NCI-H460 (cell line): ENCODE measurements at places on chromosomes 5 and 9. TPM values are rescaled to one million over a fixed set of nuclear protein-coding genes. Genes with fewer than 3 reads are reported as not detected.

The MELK gene
- total RNA-seq = 28.5 and 34.1 TPM in 2 replicates

The SLC4A9 gene
- not detected in 2 replicates for total RNA-seq

The CAVIN4 gene
- 0.67 and 1.4 TPM in 2 replicates for total RNA-seq

GRCh38 chr5:42285230-42285629 is 138.0 kb upstream of the GHR start:
- no peak for DNase-seq

- DNase-seq = peak; percentile 93
Observed at GRCh38 chr5:53362521-53362941, 117.9 kb upstream of the FST start.

The FRMD3 gene
- 2.7 TPM in 2 replicates for total RNA-seq

GRCh38 chr9:134837529-134837928 is 43.1 kb upstream of the FCN2 start:
- no peak for DNase-seq

DNA sequence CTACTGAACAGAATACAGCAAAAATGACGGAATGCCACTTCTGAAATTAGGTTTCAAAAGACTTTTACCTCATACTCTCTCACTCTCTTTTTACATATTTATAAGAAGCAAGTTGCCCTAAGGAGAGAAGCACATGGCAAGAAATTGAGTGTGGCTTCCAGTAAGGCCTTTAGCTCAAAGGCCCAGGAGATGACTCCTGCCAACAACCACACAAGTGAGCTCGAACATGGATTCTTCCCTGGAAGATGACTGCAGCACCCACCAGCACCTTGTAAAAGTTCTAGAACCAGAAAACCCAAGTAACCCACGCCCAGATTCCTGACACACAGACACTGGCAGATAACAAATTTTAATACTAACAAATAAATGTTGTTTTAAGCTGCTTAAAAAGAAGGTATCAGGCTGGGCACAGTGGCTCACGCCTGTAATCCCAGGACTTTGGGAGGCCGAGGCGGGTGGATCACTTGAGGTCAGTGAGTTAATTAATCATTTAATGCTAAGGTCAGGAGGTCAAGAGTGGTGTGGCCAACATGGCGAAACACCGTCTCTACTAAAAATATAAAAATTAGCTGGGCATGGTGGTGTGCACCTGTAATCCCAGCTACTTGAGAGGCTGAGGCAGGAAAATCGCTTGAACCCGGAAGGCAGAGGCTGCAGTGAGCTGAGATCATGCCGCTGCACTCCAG is 17.0 kb downstream of the PTBP3 start:
- no peak for DNase-seq

DNA sequence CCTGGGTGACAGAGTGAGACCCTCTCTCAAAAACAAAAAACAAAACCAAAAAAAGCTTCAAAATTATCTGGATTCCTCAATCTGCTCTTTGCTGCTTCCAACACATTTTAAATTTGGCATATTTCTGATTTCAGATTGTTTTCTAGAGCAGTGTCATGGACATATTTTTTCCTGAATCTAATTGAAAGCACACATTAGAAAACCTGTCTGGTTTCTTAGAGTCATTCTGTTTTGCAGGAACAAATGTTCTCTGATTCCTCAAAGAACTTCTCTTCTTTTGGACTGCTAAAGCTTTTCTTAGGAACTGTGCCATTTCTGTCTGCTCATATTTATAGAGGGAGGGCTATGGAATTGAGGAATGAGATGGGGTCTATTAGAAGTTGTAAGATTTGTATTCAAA is 81.6 kb downstream of the RAI14 start:
- no peak for DNase-seq

The PCDHB7 gene
- 0.17 and 0.25 TPM in 2 replicates for total RNA-seq

GRCh38 chr5:32572778-32573480 is 12.4 kb upstream of the SUB1 start:
- no peak for DNase-seq

The TOR1B gene
- 36.0 and 37.8 TPM in 2 replicates for total RNA-seq

DNA sequence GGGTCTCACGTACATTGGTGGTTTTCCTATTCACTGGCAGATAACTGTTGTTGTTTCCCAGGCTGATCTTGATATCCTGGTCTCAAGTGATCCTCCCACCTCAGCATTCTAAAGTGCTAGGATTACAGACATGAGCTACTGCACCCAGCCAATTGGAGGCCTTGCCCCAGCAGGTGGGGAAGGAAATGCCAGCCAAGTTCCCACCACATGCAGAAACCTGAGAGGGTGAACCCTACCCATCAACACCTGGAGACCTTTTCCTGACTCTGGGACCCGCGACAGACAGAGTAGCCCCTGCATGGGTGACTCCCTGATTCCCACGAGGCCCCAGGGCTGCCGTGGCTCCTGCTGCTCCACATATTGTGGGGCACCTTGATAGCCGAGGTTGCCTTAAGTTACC is 107.7 kb downstream of the GDA start:
- no peak for DNase-seq

- DNase-seq = no peak
Observed at GRCh38 chr9:73114958-73115357, 36.7 kb upstream of the ANXA1 start.

The RBM18 gene
- 28.9 and 32.3 TPM in 2 replicates for total RNA-seq

DNA sequence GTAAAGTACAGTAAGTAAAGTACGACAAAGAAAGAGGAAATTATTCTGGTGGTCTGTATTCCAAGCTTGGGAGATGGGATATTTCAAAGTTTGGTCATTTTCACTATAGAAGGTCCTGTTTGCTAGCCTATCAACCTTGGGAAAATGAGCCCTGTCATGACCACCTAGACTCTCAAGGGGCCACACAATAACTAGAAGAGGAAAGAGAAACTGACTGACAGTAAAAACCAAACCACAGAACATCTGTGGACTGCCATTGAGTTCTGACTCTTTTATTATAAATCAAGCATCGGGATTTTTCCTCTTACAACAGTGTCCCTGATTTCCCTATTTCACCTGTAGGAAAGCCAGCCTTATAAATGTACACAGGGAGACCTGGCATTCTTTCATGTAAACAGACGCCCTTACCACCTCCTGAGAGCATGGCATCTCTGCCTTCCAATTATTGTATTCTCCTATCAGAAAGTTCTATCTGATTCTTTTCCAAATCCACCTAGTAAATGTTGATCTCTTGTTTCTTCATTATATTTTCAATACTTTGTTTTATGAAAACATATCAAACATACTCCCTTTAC is 80.0 kb downstream of the ZNF622 start:
- DNase-seq = no peak

DNA sequence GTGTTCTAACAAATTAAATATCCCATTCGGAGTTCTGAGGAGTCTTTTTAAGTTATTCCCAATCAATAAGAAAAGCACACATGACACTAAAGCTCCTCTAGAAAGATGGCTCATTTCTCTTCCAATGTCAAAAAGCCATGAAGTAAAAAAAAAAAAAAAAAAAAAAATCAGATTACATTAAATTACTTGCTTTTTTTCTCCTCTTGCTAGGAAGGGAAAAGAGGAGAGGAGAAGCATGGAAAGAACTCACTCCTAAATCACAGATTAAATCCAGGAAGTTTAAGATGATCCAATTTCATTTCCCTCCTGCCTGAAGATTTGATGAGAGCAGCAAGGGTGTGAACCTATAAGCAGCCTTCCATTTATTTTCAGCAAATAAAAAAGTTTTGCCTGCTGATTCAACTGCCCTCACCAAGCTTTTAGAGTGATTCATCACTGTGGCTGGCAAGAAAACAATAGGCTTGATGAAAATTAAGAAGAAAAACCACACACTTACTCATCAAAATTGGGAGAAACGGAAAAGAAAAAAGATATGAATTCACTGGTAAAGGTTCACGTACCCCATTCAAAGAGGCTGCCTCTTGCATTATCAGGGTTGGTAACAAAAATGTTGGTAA is 19.7 kb downstream of the MYO10 start:
- no peak for DNase-seq

DNA sequence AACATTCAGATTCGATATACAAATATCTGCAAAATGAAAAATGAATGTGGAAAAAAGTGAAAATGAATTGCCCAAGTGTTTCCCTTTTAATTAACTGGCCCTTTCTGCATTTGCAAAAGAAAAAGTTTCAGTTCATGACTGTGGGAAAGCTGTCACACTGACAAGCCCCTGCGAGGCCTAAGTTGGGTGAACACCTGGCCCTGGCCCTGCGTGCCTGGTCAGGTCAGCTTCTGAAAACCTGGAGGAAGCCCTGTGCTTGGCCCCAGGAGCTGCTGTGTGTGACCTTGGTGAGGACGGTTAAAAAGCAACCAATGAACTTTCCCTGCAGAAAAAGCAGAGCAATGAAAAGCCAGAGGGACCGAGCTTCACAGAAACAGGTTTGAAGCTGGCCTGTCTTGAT is 41.0 kb upstream of the SHC3 start:
- DNase-seq = no peak

The PAPPA gene
- 43.0 and 43.5 TPM in 2 replicates for total RNA-seq

The GRPEL2 gene
- 75.5 and 92.3 TPM in 2 replicates for total RNA-seq

DNA sequence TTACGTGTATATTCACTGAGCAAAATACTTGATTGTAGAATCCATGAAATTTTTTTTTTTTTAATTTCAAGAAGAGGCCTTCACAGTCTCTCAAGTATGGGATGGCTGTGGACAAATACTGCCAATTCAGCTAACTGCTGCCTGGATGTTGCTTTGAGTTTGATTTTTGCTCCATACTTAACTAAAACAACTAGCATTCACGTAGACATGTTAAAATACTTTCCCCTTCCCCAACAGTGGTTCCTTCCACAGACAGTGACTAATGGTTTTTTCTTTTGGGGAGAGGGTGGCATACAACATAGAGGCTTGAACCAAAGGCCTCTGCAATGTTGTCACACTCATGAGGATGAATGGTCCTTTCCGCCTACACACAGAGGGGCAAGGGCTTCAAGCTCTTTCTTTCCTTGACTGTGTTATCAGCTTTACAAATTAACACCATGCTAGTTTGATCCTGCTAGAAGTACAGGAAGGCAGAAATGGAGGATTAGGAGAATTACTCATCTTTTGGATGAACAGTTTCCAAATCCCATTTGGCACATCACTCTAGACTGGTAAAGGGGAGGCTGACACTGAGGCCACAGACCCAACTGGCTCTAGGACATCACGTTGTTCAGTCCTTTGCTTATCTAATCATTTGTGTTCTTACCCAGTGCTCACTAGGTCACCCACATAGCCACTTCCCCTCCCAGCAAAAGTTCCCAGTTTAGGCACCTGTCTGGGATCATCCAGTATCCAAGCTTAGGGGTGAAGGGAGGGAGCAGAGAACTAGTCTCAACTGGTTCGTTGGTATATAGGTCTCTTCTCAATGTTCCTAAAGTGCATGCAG is 1.8 kb upstream of the LEAP2 start:
- no peak for DNase-seq

- no peak for DNase-seq
Observed at GRCh38 chr5:119269061-119269944, 86.5 kb upstream of the TNFAIP8 start.

The ORM2 gene
- total RNA-seq = not detected in 2 replicates

The RANBP17 gene
- 11.7 and 11.9 TPM in 2 replicates for total RNA-seq

DNA sequence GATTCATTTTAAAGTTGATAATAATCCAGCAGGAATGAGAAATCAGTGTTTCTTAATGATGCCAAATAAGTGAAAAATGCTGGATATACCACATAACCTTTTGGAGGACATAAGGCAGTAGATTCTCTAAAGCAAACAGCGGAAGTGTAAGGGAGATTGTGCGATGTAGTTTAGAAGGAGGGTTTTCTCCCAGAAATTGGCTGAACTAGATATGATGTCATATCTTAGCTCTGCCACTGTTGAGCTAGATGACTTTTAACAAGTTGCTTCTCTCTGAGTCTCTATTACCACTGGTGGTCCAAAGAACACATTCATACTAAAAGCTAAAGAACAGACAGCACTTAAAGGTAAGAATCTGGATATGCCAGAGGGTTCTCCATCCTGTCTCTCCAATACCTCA is 107.0 kb downstream of the NR6A1 start:
- DNase-seq = no peak

DNA sequence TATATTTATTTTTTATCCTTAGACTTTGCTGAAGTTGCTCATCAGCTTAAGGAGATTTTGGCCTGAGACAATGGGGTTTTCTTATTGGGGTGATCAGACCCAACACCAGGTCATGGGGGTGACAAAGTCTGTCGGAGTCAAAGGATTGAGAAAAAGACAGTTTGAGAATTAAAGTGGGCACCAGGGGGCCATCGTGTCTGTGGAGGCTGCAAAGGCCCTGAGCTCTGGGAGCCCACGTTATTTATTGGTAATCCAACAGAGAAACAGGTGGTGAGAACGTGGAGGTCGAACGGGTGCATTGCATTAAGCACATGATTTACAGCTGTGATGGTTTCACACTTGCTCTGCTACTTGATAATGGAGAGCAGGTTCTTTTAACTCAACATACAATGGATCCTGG is 102.5 kb upstream of the CDH10 start:
- no peak for DNase-seq

The FAM200C gene
- total RNA-seq = 4.9 and 6.2 TPM in 2 replicates

GRCh38 chr9:135552698-135553171 is 6.8 kb downstream of the OBP2A start:
- DNase-seq = no peak

The GPR150 gene
- not detected in 2 replicates for total RNA-seq

DNA sequence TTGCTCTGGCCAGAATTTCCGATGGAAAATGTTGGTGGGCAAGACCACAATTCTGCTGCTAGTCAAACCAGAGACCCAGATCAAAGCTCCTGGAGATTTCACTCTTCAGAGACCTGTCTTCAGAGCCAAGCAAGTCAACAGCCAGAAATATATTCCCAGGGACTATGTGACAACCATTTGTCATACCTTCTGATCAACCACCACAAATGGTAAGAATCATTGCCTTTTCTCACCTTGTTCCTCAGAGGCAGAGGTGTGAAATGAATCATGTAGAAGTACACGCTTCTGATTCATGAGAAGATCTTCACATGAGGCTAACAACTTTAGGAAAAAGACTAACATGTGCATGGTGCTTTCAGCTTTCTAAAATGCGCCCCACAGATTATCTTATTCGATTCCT is 53.5 kb downstream of the SUSD1 start:
- no peak for DNase-seq

The CMBL gene
- total RNA-seq = 13.5 and 18.2 TPM in 2 replicates

The TAF11L5 gene
- not detected in 2 replicates for total RNA-seq

The MZB1 gene
- 0.10 and 0.52 TPM in 2 replicates for total RNA-seq

- no peak for DNase-seq
Observed at GRCh38 chr5:167644619-167645018, 646.8 kb upstream of the WWC1 start.

The C5orf52 gene
- not detected in 2 replicates for total RNA-seq
